NCI-H2107 (cell line): ENCODE measurements at places on chromosomes 1 and 21.

DNA sequence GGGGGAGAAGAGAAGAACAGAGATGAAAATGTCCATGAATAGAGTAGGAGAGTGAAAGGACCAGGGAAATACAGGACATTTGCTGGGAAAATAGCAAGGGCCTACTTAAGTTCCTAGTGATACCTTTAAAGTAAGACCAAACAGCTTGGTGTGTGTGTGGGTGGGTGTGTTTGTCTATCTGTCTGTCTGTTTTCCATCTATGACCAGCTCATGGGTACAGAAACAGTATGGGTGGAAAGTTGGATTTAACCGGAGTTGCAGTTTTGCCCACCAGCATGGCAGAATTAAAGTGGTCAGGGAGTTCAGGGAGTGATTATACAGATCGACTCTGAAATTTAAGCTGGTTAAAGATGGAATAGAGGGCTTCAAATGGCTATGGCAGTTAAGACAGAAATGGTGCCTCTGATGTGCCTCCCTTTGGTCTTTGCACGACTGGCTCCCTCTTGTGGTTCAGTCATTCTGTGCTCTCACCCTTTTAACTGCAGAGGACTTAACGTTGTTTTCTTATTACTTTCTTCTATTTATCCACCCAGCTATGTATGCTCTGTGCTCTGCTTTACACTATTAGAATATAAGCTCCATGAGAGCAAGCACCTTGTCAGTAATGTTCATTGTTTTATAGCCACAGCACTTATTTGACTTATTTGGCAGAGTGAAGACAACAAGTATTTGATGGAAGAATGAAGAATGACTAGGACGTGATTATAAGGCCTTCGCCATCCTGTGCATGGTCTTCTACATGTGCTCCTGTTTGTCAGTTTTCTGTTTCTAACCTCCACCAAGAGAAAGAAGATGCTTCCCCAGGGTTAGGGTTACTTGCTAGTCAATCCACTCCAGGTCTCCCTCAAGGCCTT lies 72.7 kb upstream of the AK4 start:
- DNase-seq, result peak; percentile 75

DNA sequence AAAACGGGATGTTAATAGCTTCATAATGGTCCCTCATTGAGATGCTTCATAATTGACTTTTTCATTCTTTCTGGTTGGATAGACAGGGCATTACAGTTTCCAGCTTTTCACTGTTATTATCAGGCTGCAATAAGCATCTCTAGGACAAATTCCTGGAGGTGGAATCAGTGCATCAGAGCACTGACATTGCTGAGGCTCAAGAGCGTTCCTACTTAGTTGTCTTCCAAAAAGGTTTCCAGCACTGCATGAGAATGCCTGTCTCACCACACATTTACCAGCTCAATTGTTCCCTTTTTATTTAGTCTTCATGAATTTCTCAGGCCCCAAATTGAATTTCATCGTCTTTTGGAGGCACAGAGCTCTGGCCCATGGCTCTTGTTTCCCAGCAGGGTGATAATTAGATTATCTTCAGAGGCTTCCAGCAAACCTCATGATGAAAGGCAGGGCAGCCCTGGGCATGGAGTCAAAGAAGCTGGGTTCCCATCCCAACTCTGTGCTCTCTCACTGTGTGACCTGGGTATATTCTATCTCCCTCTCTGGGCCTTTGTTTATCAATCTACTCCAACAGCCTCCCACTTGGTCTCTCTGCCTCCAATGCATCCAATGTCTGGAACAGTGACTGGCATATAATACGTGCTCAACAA lies 451.4 kb downstream of the PTPRU start:
- no peak for DNase-seq

DNA sequence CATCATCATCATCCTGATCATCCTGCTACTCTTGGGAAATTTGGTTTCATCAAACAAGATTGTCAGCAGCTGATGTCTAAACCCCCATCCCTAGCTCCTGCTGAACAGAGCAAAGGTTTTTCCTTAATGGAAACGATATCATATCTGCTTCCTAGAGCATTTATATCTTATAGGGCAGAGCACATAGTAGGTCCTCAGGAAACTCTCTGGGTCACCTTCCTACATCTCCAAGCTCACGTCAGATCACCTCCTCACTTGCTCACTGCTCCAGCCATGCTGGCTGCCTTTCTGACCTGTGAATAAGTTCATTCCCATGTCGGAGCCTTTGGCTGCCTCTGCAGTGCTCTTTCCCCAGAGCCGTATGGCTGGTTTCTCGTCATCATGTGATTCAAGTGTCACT lies 10.4 kb downstream of the FBXO2 start:
- DNase-seq, result no peak

DNA sequence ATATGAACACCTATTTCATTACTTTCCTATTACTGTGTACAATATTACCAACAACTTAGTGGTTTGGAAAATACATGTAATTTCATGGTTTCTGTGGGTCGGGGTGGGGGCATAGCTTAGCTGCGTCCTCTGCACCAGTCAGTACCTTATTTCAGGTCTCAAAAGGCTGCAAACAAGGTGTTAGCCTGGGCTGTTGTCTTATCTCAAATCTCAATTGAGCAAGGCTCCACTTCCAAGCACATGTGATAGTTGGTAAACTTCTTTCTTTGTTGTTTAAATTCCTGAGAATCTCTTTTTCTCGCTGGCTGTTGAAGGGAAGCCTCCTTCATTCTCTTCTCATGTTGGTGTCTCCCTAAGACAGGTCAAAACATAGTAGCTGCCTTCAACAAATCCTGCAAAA lies 485.4 kb downstream of the AMY1C start:
- no peak for DNase-seq

DNA sequence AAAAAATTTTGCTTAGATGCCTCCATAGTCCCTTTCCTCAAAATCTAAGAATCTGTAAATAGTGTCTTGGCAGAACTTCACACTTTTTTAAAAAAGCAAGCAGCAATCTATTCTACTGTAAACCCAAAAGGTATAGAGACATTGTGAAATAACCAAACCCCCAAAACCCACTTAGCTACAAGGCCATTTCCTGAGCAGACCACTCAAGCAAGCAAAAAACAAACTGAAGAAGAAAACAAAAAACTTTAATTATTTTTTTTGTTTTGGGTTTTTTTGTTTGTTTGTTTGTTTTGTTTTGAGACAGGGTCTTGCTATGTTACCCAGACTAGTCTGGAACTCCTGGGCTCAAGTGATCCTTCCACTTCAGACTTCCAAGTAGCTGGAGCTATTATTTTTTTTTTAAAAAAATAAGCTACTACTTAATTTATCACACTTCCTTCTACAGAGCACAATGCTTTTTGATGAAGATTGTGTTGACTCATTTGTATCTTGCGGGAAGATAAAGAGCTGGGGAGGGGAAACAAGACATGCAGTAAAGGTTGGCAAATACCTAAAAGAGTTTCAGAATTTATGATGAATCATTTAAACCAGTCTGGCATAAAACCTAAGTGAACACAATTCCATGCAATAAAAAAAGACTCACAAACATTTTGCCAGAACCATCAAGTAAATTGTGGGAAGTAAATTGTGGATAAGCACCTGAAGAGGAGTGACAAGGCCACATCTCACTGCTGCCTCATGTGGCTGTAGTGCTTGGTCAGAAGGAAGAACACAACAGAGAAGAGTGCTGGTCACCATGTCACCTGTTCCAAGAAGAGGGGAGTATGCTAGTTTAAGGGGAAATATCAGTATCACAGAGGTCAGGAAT lies 2.7 kb upstream of the PTPN22 start:
- DNase-seq, result no peak

DNA sequence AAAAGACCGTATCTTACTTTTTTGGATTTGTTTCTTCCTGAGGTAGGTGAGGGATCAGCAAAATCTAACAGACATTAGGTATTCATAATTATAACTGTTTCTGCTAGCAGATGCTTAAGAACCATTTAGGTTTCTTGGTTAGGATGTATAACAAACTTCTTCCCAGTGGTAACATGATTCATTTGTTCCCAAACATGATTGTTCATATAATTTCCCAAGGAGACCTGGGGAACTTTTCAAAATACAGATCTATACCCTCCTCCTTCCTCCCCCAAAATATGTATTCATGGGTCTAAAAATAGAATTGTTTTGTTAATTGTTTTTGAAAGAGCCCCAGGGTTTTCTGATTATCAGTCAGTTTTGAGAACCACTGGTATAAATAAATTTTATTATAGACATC lies 228.2 kb downstream of the COP1 start:
- no peak for DNase-seq

DNA sequence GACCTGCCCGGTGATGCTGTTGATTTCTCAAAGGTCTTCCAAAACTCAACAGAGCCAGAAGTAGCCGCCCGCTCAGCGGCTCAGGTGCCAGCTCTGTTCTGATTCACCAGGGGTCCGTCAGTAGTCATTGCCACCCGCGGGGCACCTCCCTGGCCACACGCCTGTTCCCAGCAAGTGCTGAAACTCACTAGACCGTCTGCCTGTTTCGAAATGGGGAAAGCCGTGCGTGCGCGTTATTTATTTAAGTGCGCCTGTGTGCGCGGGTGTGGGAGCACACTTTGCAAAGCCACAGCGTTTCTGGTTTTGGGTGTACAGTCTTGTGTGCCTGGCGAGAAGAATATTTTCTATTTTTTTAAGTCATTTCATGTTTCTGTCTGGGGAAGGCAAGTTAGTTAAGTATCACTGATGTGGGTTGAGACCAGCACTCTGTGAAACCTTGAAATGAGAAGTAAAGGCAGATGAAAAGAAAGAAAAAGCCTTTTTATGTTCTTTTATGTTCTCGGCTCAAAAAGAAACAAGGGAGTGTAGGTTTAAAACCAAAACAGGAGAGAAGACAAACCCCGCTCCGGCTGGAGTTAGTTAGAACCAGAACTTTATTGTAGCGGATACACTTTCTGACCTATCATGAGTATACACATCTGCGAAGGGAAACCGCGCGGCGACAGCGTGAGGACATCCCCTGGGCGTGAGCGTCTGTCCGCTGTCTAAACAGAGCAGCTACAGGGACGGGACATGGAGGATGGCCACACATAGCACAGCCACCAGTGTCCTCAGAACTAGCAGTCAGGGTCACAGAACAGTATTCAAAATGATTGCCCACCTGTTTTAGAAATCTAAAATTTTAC lies 77.1 kb downstream of the PIK3CD start:
- DNase-seq, result no peak

GRCh38 chr1:162364498-162364897 lies 12.2 kb downstream of the SPATA46 start:
- no peak for DNase-seq

DNA sequence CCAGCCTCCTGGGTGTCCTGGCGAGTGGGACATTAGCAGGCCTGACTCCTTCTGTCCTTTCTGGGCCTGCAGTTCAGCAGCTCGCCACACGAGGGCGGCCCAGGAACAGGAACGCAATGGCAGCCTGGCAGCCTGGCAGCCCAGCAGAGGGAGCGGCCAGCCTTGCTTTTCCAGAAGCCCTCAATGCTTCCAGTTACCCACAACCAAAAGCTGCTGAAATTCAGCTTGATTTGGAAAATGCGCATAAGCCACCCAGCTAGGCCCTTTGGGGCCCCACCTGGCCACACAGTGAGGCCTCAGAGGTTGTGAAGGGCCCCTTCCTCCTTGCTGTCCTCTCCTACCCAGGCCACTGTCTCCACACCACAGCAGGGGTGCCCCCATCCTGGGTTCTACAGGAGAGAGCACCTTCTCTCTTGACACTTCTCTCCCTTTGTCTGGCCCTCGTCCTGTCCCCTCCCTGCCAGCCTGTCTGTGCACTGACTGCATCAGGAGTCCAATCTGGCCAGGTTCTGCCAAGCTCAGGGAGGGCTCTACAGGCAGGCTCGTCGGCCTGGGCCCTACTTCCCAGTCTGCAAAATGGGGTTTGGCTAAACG lies 103.4 kb upstream of the VAMP3 start:
- no peak for DNase-seq

DNA sequence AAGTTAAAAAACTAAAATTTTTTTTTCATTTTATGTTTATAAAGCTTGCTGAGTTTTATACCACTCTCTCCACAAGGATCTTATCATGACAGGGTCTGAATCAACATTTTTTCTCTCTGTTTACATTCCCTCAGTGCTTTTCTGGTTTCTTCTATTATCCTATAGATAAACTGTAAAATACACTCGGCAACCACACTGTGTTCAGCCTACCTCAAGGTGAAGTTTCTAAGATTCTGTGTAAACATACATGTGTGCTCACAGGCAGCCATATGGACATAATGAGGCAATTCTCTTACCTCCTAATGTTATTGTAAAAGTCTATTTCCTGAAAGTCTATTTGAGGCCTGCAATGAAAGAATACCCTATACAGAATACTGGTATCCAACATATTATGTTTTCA lies 114.6 kb downstream of the NTPCR start:
- DNase-seq, result no peak

DNA sequence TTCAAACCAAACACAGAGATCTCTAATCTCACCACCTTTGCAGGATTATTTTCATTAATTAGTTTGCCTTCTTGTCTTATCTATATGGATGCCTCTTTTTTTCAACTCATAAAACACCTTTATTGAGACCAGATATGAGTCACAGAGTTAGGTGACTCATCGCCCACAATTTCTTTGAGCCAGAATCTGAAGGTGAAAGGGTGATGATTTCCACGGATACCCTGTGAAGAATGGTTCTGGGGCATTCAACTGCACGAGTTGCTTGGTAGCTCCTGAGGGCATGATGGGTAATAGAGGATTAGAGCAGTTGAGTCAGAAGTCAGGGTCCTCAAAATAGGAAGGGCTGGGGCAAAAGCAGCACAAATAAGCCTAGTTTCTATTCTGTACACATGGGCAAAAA lies 128.2 kb downstream of the TBX19 start:
- DNase-seq, result no peak

- no peak for DNase-seq
Observed at GRCh38 chr1:111738133-111738435, 1.1 kb downstream of the INKA2 start.

GRCh38 chr21:20302084-20302483 lies 696.1 kb upstream of the NCAM2 start:
- DNase-seq, result no peak

DNA sequence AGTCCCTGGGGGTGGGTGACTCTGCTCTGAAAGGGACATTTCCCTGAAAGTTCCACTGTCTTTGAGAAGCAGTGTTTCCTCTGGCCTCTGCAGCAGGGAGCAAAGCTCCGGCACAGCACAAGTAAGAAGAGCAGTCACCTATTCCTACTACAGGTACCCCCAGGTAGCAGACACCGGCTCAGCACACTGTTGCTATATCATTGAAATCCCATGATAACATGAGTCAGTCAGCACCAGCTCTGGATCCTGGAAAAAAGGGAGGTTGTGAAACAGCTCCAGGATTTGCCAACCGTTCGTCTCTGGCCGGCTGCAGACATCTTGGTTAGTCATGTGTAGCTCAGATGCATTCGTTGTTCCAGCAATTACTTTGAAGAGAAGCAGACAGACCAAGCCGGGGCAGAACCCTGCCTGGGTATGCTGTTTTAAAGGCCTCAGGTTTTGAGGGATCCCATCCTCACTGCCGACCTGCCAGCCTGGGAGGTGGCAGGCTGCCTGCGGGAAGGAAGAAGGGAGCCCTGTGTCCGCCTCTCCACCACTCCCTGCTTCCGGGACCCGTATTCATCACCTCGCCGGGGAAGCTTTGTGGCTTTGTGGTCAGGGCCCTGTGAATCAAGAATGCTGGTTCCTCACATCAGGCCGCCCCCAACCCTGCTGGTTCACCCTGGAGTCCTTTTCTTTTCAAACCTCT lies 139.2 kb downstream of the CLIC6 start:
- no peak for DNase-seq
